ENCODE measurements at places on chromosomes 13 and 19.
A peak's percentile ranks its signal among the peaks of the same experiment; 100 is the strongest.

GRCh38 chr19:7706955-7707456 is 5.1 kb upstream of the FCER2 start:
- no peak for DNase-seq

GRCh38 chr19:16901491-16902175 is 12.8 kb downstream of the F2RL3 start:
- DNase-seq: no peak

GRCh38 chr19:46287585-46287984 is 9.3 kb upstream of the HIF3A start:
- DNase-seq: no peak

- peak; percentile 82 for DNase-seq
Observed at GRCh38 chr19:38729653-38730469, 14.4 kb downstream of the CAPN12 start.

DNA sequence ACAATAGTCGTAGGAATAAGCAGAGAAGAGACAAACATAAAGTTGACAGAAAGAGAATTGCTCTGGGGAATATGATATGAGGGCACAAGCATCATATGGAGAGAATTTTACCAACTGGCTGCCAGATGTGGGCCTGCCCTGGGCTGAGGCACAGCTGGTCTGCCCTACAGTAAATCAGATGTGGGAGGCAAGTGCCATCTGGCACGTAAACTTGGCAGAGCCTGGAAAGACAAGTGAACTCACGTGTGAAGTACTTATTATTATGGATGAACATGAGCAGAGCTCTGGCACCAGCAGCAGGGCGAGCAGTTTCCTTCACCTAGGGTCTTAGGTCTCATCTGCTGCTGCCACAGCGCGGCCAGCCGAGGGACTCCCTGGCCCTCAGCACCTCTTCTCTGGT is 20.6 kb downstream of the PCDH8 start:
- DNase-seq: no peak

- peak; percentile 41 for DNase-seq
Observed at GRCh38 chr13:26872525-26873385, 112.2 kb upstream of the GPR12 start.

DNA sequence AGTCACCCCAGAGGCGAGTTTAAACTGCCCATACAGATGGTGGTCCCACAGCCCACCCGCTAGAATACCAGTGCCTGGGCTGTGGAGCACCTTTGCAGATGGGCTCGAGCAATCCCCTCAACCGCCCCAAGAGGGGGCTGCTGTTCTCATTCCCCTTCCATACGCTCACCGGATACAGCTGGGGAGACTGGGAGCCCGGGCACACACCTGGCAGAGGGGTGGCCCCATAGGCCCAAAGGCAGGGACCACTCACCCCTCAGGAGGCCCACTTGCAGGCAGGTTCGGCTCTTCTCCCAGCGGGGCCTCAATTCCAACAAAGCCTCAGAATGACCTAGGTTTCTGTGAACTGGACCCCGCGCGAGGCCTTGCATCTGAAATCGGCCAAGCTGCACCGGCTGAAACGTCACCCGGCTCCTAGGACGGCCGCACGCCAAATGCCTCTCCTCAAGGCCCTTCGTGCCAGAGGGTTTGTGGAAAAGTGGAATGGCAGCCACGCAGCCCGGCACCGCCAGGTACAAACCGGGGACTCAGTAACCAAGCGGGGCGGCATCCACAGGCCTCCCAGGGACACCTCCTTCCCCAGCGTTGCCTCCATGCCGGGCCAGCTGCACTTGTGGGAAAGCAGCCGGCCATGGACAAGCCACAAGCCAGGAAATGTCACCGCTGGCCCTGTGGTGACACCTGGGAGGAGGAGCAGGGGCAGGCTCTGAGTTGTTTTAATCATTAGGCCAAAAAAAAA is 18.7 kb downstream of the MLLT1 start:
- DNase-seq: peak; percentile 16

GRCh38 chr13:102089177-102089576 is 312.7 kb downstream of the FGF14 start:
- no peak for DNase-seq

- DNase-seq: no peak
Observed at GRCh38 chr13:32622827-32623226, 36.6 kb downstream of the PDS5B start.

DNA sequence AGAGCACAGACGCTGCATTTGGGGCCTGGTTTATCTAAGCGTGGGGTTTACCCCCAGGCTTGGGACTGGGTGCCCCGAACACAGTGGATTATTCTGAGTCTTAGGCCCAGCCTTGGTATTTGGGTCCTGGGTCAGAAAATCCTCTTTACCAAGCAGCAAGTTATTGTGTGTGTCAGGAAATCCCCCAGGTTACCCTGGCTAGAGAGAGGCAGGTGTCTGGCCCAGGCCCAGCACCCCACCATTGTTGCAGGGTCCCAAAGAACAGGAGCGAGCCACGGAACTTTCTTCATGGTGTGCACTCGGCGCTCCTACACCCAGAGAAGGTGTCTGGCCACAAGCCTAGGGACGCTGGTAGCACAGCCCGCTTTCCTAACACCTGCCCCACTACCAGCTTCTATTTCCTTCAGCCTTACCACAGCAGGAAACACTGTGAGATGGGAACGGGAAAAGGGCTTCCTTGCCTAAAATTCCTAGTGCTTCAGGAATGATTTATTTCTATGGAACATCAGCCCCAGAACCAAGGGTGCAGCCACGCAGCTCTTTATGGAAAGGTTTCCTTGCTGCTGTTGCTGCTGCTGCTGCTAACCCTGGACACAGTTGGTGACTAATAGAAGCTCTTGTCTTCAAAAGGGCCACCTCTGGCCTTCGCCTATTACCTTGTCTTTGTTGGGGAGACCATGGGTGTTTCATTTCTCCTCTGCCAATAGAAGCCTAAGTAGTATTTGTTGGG is 7.4 kb upstream of the CDX2 start:
- DNase-seq: no peak

DNA sequence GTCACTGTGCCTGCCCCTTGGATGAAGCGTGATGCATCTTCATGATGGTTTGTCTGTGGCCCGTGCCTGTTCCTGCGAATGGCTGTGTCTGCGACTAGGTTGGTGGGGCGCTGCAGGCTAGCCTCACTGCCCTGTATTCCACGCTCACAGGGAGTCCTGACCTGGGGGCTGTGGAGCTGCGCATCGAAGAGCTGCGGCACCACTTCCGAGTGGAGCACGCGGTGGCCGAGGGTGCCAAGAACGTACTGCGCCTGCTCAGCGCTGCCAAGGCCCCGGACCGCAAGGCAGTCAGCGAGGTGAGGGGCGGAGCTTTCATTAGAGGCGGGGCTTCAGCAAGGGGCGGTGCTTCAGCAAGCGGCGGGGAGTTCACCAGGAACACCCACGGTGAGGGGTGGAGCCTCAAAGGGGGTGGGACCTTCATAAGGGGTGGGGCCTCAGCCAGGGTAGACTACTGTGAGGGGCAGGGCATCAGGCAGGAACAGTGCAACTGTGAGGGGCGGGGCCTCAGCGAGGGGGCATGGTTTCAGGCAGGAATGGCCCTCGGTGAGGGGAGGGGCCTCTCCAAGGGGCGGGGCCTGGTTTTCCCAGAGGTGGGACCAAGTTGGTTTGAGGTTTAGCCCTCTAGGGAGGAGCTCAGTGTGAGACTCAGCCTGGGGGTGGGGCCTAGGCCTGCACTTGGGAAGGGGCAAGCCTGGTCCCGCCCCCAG is 17.2 kb downstream of the PKN1 start:
- peak; percentile 67 for DNase-seq

DNA sequence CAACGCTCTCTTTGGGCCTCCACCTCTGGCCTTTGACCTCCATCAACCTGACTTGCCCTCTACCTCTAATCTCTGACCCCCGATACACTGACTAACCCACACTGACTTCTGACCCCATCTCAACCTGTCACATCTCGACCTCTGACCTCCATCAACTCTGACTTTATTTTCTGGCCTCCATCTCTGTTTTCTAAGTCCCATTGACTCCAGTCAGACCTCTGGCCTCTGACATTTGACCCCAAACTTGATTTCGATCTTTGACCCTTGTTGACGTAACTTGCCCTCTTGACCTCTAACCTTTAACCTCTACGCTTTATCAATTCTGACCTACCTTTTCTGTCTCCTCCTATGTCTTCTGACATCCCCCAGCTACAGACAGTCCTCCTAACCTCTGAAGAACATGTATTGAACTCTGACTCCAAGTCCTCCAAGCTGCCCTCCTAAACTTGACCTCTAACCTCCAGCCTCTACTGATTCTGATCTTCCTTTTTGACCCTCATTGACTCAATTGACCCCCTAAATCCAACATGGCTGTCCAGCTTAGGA is 780 bp downstream of the ACP4 start:
- DNase-seq: no peak

- DNase-seq: no peak
Observed at GRCh38 chr13:28483313-28483931, 11.5 kb downstream of the FLT1 start.

DNA sequence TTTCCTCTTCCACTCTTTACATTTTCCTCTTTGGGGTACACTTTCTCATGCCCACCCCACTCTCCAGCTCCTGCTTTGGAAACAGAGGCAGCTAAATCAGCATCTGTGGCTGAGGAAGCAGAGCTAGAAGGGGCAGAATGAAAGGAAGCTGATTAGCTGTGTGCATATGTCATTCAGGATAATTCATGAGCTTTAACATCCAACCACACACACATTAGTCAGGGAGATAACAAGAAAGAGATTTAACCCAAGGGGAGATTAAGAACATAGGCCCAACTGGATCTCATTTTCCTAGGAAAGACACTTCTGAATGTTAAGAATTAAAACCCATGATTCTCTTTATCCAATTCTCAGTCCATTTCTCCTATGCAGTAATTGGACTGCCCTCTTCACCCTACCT is 405.5 kb downstream of the TBC1D4 start:
- DNase-seq: no peak

DNA sequence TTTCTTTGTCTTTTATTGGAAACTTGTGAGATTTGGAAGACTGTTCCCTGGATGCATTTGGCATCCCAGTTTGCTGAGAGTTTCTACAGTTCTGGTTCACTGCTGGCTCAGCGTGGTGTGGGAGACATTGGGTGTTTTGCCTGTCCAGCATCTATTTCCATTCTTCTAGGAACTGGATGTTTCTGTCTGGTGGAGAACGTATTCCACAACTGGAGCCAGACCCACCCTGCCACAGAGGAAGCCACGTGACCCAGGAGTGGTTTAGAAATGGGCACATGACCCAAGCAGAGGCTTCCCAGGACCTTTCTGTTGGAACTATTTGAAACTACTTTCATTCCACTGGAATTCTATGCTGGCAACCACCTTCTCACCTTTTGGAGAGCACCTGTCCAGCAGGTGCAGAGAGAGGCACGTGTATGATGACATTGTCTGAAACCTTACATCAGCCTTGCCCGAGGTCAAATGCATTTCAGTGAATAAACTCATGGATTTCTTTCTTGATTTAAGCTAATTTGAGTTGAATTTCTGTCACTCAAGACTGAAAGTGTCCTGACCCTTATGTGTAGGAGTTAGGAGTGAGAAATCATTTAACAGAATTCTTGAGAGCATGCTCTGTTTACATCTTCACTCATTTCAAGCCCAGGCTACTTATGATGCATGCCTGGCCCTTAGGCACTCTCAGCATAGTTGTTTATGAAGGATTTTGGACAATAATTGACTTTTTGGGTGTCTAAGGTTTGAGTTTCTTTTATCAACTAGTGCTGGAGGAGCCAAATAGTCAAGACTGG is 121.8 kb downstream of the AKAP11 start:
- DNase-seq: no peak

DNA sequence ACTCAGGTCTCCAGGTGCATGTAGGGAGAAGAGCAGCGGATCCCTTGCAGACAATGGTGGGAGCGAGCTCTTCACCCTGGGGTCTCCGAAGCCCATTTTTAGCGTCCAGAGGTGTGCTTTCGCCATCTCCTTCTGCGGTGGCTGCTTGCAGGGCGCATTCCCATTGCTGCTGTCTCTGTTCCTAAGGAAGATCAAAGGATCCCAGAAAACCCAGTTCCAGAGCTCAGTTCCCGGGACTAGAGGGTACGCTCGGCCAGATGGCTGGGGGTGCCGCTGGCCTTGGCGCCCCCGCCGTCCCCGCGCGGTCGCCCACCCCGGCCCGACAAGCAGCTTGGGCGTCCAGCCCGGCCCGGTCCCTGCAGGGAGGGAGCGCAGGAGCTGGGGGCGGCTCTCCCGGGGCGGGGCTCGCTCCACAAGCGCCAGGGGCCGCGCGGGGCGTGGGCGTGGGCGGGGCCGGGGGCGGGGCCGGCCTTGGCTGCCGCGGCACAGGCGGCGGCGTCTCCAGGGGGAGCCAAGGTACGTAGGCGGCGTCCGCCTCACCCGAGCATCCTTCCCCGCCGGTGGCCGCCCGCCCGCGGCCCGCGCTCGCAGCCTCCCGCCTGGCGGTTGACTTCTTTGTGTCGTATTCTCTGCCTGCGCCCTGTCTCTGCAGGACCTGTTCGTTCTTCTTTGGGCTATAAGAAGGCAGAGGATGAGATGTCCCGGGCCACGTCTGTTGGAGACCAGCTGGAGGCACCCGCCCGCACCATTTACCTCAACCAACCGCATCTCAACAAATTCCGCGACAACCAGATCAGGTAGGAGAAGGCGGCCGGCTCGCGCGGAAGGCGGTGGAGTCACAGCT is 96.8 kb downstream of the ATP8A2 start:
- DNase-seq: no peak

GRCh38 chr19:46076031-46076880 is 35.5 kb upstream of the IGFL4 start:
- no peak for DNase-seq

DNA sequence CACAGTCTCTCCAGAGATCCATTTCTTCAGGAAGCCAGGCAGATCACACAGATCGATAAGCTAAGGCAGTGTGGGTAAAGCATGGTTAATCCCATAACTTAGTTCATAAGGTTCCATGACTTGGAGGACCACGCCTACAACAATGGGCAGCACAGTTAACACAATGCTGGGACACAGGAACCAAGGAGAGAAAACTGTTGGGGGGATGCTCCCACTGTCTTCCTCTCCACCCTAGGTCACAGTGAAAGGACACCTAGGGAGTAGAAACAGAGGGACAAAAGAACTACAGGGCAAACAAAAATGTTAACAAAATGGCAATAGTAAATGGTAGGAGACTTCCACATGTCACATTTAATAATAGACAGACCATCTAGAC is 20.8 kb upstream of the ZNF181 start:
- no peak for DNase-seq

GRCh38 chr19:30799865-30800755 is 427.9 kb downstream of the ZNF536 start:
- no peak for DNase-seq

DNA sequence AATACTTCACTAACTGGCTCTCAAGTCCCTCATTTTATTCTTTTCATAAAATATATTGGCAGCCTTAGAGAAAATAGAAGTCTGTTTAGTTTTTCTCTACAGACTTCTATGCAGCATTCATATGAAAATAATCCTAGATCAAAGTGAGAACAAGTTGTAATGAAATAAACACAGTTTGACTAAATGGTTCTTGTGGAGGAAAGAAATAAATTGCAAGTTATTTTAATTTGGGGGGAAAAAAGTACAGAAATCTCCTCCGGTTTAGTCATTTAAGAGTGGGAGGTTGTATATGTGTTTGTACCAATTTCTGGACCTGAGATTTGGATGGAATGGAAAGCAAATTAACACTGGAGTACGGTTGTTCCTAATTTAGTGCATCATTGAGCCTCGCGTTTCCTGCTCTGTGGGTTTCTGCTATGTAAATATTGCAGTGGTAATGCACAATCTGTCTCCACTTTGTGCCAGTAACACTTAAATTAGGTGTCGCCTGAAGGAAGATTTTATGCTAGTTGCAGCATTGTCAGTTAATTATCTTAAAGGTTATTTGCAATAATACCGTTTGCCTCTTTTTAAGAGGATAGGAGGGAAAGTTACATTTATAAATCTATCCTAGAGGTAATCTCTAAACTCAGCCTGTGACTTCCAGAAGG is 100.2 kb downstream of the ZIC5 start:
- DNase-seq: no peak

GRCh38 chr19:51294211-51294976 is 17.1 kb upstream of the IGLON5 start:
- no peak for DNase-seq

- DNase-seq: no peak
Observed at GRCh38 chr13:102003848-102004570, 397.8 kb downstream of the FGF14 start.

Measured in T-cell (primary cell).